GM13977 (cell line): ENCODE measurements at places on chromosomes 3 and 15.

DNA sequence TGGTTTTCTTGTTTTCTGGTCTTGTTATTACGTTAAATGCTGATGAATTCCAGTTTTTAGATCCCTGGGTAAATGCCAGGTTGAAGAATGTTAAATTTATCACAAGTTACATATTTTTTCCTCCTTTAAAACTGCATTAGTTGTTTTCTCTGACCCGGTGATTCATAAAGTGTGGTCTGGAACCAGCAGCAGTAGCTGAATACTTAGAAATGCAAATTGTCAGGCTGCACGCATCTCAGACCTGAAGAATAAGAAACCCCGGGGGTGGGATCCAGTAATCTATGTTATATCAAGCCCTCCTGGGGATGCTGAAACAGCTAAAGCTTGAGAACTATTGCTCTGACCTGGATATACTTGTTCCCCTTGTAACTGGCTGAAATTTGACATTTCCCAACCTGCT lies 69.1 kb downstream of the PEX5L start:
- DNase-seq, result no peak

DNA sequence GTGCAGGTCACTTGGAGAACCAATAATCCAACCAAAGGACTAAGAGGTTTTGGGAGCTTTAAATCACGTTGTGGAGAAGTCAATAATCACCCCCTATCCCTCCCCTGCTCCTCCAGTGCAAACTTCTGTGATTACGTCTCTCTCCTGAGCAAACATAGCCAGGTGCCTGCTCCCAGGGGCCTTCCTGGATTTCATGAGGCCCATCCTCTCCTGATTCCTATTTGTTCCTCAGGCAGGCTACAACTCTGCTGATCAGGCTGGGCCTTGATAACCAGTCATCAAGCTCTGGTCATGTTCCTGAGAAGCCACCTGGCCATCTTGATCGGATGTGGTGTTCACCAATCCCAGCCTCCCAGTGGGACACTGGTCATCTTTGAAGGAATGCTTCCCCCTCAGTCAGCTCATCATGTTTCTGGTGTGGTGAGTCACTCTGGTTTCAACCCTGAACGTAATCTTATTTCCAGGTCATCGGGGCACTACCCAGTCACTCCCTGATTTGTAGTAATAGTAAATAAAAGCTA lies 2.9 kb upstream of the ZNF710 start:
- no peak for DNase-seq

- no peak for DNase-seq
Observed at GRCh38 chr3:30333903-30334302, 272.5 kb upstream of the TGFBR2 start.

DNA sequence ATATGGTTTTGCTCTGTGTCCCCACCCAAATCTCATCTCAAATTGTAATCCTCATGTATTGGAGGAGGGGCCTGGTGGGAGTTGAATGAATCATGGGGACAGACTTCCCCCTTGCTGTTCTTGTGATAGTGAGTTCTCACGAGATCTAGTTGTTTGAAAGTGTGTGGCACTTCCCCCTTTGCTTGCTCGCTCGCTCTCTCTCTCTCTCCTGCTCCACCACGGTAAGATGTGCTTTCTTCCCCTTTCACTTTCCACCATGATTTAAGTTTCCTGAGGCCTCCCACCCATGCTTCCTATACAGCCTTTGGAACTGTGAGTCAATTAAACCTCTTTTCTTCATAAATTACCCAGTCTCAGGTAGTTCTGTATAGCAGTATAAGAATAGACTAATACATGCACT lies 60.7 kb downstream of the GSK3B start:
- no peak for DNase-seq

- peak; percentile 81 for DNase-seq
Observed at GRCh38 chr15:72685925-72686794, at the start of the genes BBS4 and HIGD2B. TSS of gene BBS4 (plus strand) at chr15:72686207. CDS start at chr15:72686228, 21 bp downstream. TSS of gene HIGD2B (minus strand) at chr15:72686182. CDS start at chr15:72676374, 9,808 bp downstream.

GRCh38 chr15:58286523-58286922 lies 145.3 kb upstream of the LIPC start:
- no peak for DNase-seq

DNA sequence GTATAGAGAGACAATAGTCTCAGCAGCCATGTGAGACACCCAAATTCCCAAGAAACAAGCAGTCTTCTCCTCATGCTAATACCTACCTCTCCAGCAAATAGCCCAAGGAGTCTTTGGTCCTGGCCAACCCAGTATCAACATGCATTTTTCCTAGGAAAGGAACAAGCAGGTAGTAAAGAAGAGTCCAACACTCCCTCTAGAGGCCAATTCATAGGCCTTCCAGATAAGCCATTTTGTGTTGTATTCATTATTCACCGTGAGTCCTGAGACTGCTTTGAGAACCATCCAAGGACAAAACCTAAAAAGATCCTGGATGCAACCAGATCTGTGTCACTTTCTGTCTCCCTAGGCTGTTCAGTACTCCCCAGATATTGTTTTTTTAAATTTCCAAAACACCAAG lies 63.6 kb upstream of the SNTN start:
- DNase-seq, result no peak
